Stimulated activated naive CD8-positive, alpha-beta T cell treated with anti-CD3 and anti-CD28 coated beads, Interleukin-15, amount 100 ng/mL, for 72 hours (primary cell): ENCODE measurements at places on chromosomes 5 and 9.

DNA sequence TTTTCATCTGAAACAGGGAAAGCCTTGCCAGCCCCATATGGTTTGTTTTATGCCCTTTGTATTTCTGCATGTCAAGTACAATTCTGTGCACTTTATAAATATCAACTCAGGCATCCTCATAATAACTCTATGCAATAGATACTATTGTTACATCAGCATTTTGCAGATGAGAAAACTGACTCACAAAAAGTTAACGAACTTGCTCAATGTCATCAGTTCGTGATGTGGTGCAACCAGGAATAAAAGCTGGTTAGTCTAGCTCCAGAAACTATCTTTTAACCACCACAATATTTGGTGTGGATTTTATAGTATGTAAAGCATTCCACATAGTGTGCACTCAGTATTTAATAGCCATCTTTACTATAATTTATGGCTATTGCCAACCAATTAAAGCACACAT, 134.9 kb downstream of the MRPS30 start:
- DNase-seq = no peak

DNA sequence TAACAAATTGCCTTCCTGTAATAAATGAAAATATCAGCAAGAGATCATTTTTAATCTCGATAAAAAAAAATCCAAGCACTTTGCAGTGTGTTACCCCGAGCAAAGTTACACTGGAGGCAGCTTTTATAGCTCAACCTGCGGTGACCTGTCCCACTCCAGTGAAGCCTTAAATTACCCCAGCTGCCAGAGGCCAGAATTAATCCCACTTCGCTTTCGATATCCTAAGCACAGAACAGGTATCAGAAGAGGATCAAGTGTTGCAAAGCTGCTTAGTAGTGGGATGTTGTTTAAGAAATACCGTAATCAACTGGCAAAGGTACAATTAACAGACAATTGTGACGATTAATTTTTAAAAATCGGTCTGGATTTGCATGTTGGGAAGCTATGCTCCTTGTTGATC, 314.0 kb downstream of the AGTPBP1 start:
- no peak for DNase-seq

DNA sequence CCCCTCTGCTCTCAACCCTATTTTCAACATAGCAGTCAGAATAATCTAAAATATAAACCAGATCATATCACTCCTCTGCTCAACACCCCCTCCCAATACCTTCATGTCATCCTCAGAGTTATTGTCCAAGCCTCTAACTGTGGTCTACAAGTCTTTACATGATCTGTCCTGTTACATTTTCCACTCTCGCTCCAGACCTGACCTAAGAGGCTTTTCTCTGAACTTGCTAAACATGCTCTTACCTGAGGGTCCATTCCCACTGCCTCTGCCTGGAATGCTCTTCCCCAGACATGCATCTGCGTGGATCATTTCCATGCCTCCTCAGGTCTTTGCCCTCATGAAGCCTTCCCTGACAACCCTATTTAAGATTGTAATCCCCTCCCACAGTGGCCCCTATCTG, 12.0 kb downstream of the NIPSNAP3B start:
- no peak for DNase-seq

- no peak for DNase-seq
These were observed 38.7 kb downstream of the SLC28A3 start for GRCh38 chr9:84301851-84302250.

DNA sequence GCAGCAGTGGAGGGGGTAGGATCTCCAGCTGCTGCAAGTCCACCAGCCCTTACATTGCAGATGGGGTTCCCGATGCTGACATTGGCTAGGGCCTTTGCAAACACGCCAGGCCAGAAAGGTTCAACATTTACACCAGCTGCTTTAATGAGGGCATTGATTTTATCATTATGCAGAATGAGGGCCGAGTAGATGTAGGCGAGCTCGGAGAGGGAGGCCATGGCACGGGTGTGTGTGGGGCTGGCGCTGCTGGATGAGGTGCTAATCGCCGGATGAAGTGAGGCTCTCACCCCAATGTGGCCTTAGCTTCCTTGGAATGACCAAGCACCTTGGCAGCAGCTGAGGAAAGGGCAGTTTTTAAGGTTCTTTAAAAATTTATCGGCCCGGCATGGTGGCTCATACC, 27.4 kb downstream of the PHAX start:
- DNase-seq = no peak

- DNase-seq = no peak
These were observed 2.1 kb downstream of the ANKRD33B start for GRCh38 chr5:10565785-10566542.

DNA sequence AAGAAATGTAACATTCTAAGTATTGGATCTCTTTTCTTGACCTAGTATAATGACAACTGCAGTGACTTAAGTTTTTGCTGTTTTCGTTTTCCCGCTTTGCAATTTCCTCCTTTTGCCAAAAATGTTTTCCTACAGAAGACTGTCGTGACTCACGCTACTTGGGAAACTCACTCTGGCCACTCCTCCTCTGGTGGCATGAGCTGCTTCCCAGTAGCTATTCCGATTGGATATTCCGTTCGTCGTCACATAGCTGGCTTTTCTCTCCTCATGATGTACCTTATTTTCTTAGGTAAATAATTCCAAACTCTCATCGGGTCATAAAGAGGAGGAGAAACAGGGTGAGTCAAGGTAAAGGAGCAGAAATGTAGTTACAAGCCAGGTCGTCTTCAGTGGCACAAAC, 64.9 kb downstream of the GOLPH3 start:
- no peak for DNase-seq

GRCh38 chr5:139364466-139364865, 18.6 kb downstream of the SLC23A1 start:
- DNase-seq = no peak

GRCh38 chr9:14424289-14424688, 110.3 kb upstream of the NFIB start:
- no peak for DNase-seq

DNA sequence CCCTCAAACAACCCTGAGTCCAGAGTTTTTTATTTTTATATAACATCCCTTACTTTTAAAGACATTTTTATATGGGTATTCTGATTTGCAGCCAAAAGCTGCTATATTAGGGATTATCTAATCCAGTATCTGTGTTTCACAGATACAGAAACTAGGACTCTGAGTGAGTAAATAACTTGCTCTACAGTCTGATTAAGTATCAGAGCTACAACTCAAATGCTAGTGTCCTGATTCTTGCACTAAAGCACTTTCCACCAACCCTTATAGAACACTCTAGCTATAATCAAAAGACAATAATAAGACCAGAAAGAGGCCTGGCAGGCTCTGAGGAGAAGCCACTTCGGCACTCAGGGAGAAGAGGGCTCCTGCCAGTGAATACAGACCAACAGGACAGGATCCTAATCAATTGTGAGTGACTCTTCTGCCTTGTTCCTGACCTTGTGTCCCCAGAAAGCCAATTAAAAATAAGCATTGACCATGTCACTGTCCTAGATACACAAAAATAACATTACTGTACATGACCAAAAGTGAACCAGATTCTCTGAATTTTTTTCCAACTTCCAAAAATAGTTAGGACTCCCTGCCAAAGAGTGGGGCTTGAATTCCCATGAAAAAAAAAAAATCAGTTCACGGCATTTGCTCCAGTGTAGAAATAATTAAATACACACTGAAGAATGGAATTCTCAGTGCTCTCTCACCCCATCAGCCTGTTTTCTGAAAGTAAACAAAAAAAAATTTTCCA, 63.6 kb upstream of the MAP3K1 start:
- no peak for DNase-seq

DNA sequence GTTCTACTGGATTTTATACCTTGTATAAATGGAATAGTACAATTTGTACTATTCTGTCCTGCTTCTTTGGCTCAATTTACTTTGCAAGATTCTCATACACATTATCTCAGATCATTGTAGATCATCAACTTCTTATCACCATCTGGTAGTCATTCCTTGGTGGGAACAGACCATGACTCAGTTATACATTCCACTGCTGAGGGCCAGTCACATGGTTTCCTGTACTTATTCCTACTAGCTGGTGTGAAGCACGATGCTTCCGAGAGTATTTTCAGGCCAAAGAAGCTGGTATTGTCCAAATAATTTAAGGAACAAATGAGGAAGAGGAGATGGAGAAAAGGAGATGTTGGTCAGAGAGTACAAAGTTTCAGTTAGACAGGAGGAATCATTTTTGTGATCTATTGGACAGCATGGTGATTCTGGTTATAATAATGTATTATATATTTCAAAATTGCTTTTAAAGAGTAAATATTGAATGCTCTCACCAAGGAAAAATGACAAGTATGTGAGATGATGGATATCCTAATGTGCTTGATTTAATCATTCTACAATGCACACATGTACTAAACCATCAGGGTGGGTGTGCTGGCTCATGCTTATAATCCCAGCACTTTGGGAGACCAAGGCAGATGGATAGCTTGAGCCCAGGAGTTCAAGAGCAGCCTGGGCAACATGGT, 124.1 kb downstream of the SYK start:
- no peak for DNase-seq

GRCh38 chr5:25119650-25120049, 474.9 kb upstream of the CDH10 start:
- DNase-seq = no peak

DNA sequence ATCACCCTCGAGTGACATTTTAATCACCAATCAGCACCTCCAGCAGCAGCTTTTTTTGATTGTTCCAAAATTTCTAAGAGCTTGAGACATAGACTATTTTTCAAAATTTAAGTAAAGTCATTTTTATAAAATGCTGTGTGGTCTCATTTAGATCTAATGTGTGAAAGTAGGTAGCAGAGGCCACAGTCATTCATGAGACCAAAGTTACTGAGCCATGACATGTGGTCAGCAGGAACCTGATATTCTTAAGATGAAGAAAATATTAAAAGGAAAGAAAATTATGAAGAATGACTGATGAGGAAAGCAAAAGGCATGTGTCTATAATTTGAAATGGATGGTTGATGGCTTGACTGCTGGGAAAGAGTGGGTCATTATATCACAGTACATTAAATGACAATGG, 7.2 kb downstream of the FREM1 start:
- DNase-seq = no peak

DNA sequence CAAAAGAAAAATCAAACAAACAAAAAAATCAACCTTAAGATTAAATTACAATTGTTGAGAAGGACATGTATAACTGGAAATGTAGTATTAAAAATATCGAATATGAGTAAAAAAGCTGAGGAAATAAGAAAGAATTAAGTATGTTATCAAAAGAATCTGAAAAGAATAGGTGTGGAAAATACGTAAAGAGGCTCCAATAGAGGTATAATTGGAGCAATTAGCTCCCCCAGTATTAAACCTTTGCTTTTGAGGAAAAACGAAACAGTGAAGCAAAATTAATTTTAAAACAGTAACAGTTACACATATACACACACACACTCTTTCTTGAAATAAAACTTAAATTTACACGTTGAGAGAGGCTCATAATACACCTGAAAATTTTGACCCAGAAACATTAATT, 578.7 kb upstream of the ADAMTS16 start:
- no peak for DNase-seq

- DNase-seq = no peak
These were observed 48.6 kb downstream of the COL15A1 start for GRCh38 chr9:98992107-98992884.

- peak; percentile 63 for DNase-seq
These were observed 10.8 kb upstream of the IFNA2 start for GRCh38 chr9:21395778-21396717.

- no peak for DNase-seq
These were observed 36.6 kb downstream of the MEGF10 start for GRCh38 chr5:127326976-127327755.

GRCh38 chr5:16564248-16564867, 52.4 kb downstream of the RETREG1 start:
- no peak for DNase-seq

- no peak for DNase-seq
These were observed 27.9 kb upstream of the DTWD2 start for GRCh38 chr5:119016125-119016774.

GRCh38 chr9:88531920-88532698, 2.9 kb upstream of the NXNL2 start:
- DNase-seq = peak; percentile 18

DNA sequence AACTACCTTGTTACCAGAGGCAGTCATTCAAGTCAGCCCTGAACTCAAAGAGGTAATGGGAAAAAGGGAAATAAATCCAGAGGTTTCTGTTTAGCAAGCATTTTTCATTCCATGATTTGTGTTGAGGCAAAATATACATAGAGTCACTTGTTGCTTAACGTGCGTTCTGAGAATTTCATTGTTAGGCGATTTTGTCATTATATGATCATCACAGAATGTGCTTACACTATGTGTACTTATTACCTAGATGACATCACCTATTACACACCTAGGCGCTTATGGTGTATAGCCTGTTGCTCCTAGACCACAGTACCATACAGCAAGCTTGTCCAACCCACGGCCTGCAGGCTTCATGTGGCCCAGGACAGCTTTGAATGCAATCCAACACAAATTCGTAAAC, 36.2 kb downstream of the NUP214 start:
- DNase-seq = no peak

DNA sequence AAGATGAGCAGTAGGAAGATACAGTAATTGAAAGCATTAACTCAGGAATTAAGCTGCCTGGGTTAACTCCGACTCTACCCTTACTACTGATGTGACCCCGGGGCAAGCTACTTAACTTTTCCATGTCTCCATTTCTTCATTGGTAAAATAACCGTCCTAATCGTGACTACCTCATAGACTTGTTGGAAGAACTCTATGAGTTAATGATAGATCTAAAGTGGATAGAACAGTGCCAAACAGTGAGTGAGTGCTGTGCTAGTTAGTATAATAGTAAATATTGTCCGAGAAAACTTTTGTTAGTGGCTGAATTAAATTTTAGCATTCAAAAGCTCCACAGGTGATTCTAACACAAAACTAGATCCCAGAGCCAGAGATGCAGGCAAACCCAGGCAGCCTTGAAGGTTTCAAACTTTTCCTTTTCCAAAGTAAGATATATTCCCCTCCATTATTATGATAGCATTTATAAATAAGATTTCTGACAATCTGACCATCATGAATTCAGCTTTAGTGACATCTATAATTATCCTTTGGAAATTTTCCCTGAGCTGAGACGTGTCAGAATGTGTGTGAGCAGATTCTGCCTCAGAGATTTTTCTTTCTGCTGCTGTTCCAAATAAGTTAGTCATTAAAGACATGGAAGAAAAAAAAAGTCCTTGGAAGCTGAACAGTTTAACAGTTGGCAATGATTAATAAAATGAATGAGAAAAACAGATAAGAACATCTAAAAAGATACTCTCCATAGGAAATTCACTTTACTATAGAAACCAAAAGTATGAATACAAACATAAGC, 369.5 kb downstream of the PRELID2 start:
- DNase-seq = no peak

DNA sequence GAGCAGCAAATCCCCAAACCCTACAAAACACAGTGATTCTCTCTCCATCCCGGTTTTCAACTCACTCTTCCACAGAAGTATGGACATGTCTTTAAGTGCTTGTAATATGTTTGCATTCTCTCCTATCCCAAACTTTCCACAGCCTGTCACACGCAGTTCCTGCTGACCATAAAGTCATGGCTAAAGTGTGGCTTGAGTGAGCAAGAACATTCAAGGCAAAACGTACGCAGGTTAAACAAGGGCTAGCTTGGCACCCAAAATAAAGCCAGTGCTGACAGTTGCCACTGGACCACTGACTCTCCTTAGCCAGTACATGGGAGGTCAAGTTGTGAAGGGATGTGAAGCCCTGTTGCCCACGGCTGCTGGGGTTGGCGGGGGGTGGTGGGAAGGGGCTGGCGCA, 211.1 kb upstream of the IRX1 start:
- no peak for DNase-seq
